A549 treated with dexamethasone at 1 μM for 4 hours (cell line): ENCODE measurements at places on chromosomes 12 and 14. TPM values are rescaled to one million over a fixed set of nuclear protein-coding genes. Genes with fewer than 3 reads are reported as not detected.

The RILPL2 gene
- total RNA-seq = 1.5 to 1.6 TPM (median 1.5 TPM) in 5 replicates

The ZCCHC8 gene
- 19.9 to 22.7 TPM (median 21.4 TPM) in 5 replicates for total RNA-seq

The ENDOU gene
- 0.07 to 0.09 TPM in 2 of 5 replicates, not detected in the others for total RNA-seq

The SCARB1 gene
- total RNA-seq = 103 to 168 TPM (median 153 TPM) in 5 replicates

The TMEM260 gene
- total RNA-seq = 3.4 to 6.3 TPM (median 4.7 TPM) in 5 replicates

The NELL2 gene
- total RNA-seq = 0.09 to 0.33 TPM (median 0.22 TPM) in 5 replicates

The PKP2 gene
- 9.0 to 10.9 TPM (median 9.3 TPM) in 5 replicates for total RNA-seq

The ABHD12B gene
- not detected in 5 replicates for total RNA-seq

The RAB2B gene
- 12.2 to 14.6 TPM (median 13.4 TPM) in 5 replicates for total RNA-seq

The ATL1 gene
- total RNA-seq = 4.8 to 6.5 TPM (median 5.5 TPM) in 5 replicates

The CDKN3 gene
- total RNA-seq = 73.7 to 83.3 TPM (median 76.3 TPM) in 5 replicates

The SLC22A17 gene
- total RNA-seq = 5.2 to 8.3 TPM (median 6.2 TPM) in 5 replicates

The TDRD9 gene
- 0.15 to 0.34 TPM (median 0.23 TPM) in 5 replicates for total RNA-seq

The ENTPD5 gene
- total RNA-seq = 5.3 to 8.1 TPM (median 6.8 TPM) in 5 replicates
